ENCODE measurements at places on chromosomes 7 and 10.

GRCh38 chr10:102291221-102291905 lies 46.0 kb downstream of the GBF1 start:
- no peak for DNase-seq

- DNase-seq, result no peak
Measured at GRCh38 chr10:19874190-19874589, 58.0 kb downstream of the PLXDC2 start.

GRCh38 chr7:81884817-81885216 lies 115.0 kb upstream of the HGF start:
- DNase-seq, result no peak

GRCh38 chr10:71623098-71623985 lies 96.2 kb downstream of the C10orf105 start:
- peak; percentile 66 for DNase-seq

- no peak for DNase-seq
Measured at GRCh38 chr10:21950566-21950965, 53.0 kb downstream of the DNAJC1 start.

DNA sequence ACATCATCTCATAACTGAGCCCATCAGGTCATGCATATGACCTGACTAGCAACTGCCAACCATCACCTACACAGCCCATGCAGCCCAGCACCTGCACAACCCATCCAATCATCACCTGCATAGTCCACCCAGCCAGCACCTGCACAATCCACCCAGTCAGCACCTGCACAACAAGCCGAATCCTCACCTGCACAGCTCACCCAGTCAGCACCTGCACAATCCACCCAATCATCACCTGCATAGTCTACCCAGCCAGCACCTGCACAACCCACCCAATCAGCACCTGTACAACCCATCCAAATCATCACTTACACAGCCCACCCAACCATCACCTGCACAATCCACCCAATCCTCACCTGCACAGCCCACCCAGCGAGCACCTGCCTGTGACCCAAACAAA lies 33.4 kb upstream of the WDFY4 start:
- no peak for DNase-seq

DNA sequence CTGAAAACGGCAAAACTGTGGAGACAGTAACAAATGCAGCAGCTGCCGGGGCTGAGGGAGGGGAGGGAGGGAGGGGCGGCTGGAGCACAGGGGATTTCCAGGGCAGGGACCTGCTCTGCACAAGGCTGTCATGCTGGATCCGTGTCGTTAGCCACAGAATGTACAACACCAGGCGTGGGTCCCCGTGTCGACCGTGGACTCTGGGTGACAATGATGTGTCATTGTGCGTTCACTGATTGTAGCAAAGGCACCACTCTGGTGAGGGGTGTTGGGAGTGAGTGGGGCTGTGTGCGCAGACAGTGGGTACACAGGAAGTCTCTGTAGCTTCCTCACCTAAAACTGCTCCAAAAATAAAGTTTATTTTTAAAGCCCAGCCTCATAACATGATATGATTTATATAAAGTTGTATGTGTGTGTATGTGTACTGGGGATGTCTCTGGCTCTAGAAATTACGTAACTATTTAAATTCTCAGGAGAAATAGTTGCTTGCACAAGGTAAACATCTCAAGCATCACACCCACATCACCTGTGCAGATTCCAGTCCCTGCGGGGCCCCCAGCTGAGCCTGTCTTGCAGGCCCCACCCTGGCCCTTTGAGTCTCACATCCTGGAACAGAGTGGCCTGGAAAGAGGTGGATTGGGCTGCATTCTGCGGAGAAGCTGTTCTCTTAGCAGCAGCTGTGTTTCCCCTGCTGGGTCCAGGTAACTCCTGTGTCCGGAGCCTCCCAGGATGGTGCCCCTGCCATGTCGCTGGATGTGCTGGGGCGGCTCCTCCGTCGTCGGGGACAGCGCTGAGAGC lies 135.7 kb downstream of the DYNC2I1 start:
- DNase-seq, result no peak

DNA sequence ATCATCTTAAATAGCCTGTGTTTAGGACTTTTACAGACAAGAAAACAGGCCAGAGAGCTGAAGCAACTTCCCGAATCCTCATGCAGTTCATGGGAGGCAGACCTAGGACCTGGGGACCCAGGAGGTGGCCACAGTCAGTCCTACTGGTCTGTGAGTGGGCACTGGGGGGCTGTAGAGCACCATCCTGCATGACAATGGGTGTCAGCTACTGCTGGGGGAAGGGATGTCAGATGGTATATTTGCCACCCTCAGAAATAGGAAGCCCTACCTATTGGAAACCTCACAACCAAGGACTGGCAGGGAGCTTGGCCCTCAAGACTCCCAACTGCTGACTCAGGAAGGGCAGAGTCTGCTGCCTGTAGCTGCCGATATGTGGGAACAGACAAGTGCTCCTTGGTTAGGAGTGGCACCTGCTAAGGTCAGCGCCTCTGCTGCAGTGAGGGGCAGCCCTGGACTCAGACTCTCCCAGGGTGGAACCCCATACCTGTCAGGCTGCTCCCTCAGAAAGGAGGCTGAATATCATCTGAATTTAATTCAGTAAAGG lies 29.7 kb downstream of the OGDH start:
- DNase-seq, result no peak

DNA sequence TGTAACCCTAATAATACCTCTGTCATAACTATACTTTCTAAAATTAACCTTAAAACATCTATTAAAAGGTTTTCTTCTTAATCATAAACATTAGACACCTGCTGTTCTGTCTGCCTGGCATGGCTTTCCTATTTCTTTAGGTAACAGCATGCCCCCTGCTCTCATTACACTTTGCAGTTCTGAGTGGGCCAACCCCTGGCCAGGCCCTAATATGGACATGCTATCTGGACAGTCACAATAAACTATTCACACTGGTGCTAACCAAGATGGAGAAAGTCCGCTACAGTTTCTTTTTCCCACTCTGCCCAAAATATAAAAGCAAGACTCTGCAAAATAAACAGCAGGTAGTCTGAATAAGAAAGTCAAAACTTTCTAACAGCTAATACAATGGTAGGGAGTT lies 84.0 kb downstream of the ELAPOR2 start:
- no peak for DNase-seq

DNA sequence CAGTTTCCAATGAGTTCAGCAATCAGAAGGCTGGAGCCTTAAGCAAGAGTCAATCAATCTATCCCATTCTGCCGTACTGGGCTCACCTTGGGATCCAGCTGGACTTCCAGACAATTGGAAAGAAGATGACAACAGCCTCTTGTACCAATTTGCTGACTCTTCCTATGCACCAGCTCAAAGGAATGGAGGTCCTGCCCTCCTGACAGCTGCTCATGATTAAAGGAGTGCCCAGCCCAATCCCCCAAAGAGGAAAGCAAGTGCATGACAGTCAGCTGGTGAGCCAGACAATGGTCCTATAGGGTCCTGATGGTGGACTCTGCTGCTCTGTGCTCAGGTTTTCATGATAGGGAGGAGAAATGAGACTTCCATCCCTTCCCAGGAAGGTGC lies 25.1 kb downstream of the VSTM4 start:
- no peak for DNase-seq

- no peak for DNase-seq
Measured at GRCh38 chr7:117995850-117996650, 122.8 kb upstream of the CTTNBP2 start.

DNA sequence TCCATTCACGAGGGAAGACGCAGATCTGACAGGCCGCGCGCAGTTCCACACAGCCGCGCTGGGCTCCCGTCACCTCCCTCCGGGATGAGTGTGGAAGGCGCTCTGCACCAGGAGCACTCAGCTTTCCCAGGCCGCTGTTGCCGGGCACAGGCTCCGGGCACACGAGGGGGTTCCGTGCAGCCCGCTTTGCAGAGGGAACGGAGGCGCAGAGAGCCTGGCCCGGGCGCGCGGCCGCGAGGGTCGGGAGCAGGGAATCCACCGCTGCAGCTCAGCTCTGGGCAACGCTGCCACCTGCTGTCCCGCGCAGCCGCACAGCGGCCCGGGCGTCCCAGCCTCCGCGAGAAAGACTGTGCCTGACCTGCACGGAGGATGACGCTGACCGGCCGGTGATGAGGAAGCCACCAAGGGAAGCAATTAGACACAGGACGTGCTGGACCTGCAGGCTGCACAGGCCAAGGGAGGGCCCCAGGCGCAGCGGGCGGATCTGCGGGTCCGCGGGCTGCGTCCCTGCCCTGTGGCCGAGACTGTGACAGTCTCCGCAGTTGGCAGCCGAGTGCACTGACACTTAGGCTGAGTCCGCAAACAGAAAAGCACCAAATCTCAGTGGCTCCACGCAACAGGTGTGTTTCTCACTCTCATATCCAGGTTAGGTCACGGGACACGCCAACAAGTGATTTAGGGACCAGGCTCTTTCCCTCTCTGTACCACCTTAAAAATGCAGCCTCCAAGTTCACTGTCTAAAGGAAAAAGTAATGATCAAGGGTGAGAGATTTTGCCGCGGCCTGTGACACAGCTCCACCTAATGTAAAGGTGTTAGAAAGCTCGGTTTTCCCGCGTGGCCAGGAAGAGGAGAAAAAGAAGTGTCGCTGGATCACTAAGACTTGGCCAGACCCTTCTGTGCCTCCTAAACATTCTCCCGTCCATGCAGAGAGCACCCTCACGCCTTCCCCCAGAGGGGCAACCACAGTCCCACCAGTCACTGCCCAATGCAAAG lies 94.5 kb downstream of the SEC61G start:
- DNase-seq, result peak; percentile 90

DNA sequence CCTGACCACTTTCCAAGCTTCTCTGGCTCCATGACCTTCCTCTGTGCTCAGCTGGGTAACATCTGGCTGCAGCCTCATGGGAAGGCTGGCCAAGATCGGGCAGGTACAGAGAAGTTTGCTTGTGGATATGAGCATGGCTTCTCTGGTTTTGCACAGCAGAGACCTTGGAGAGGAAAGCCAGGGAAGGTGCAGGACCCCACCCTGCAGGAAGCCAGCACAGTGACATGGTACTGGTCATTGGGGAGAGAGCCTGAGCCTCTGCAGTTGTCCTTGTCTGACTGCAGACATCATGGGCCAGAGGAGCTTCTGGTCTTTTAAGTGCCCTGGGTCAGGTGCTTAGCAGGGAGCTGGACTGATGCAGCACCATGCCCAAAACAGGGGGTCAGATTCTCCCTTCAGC lies 70.6 kb upstream of the LEP start:
- no peak for DNase-seq

- DNase-seq, result no peak
Measured at GRCh38 chr7:36208426-36208825, 55.4 kb downstream of the EEPD1 start.

DNA sequence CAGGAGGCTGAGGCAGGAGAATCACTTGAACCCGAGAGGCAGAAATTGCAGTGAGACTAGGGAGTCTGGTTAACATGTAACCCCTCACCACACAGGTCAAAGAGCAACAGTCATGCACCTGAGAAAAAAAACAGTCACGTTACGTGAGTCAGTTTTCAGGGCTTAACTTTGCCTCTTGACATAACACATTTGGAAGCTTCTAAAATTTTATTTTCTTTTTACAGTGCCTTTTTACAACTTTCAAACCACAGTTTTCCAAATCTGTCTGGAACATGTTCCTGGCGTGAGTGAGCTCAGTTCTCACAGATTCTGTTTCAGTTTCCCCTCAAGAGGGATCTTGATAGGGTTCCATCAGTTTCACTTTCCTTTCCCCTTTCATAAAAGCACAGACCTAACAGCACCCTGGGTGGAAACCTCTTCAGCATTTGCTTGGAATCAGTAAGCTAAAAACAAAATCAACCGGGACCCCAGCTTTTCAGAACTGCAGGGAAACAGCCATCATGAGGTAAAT lies 4.4 kb downstream of the IFIT3 start:
- no peak for DNase-seq

DNA sequence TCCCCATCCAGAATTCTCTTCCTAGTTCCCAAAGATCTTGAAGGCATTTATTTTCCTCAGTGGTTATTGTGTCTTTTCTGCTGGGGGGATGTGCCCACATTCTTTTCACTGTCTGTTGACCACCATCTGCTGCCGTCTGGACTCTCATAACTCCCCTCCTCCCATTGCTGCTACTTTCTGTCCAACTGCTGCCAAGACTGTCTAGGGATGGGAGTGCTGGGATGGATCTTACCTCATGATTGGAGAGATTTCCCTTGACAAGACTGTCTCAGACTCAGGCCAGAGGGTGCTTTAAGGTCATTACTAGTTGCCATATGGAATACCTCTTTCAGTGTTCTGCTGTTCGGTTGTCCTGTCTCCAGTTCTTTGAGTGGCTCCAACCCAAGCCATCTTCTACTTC lies 141.6 kb downstream of the C1GALT1 start:
- no peak for DNase-seq

- DNase-seq, result no peak
Measured at GRCh38 chr7:159017210-159017609, 127.5 kb downstream of the VIPR2 start.

GRCh38 chr10:80474597-80474910 lies 20.4 kb downstream of the TSPAN14 start:
- no peak for DNase-seq

- no peak for DNase-seq
Measured at GRCh38 chr10:62749093-62749683, 55.3 kb upstream of the ADO start.

GRCh38 chr10:50624413-50624865 lies 683 bp upstream of the SGMS1 start:
- DNase-seq, result peak; percentile 90

- DNase-seq, result no peak
Measured at GRCh38 chr10:102714621-102715455, at the start of gene SFXN2. Gene SFXN2, plus strand, starts transcription at chr10:102714636. Its CDS starts 12,001 bp downstream, at chr10:102726637.

- peak; percentile 77 for DNase-seq
Measured at GRCh38 chr10:21336476-21337170, 188.9 kb downstream of the SKIDA1 start.

DNA sequence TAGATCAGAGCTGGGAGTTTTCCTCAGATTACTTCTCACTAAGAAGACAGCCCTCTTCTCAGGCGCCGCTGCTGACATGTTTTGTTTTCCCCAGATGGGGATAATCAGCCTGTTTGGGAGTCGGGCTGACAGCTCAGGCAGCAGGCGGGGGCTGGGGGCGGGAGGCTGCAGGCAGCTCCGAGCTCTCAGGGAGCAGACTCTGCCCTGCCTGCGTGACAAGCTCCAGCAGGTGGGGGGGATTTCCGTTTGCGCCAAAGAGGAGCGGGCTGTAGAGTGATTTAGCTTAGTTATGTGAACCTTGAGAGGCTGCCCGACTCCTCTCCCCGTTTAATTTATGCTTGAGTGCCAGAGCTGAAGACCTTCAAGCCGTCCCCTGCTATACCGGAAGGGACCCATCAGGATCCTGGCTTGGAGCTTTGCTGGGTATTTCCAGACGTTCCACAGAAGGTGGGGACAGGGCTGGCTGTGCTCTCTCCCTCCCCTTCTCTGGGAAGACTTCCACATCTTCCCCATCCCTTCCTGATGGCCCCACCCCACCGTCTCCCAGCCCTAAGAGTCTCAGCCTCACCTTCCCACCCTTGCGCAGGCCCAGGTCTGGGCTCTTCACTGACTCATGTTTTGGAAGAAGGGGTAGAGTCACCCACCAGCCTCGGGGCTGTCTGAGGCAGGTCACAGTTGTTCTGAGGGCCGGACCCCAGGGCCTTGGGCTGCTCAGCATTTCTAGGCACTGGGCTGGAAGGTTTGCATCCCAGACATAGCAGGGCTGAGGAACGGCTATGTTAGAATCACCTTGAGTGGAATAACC lies 24.7 kb upstream of the ADCYAP1R1 start:
- peak; percentile 70 for DNase-seq
